Activated gamma-delta T cell treated with Interleukin-2 at 50 U/mL for 16 hours (primary cell): ENCODE measurements at places on chromosomes 3 and 15.
A peak's percentile ranks its signal among the peaks of the same experiment; 100 is the strongest.

DNA sequence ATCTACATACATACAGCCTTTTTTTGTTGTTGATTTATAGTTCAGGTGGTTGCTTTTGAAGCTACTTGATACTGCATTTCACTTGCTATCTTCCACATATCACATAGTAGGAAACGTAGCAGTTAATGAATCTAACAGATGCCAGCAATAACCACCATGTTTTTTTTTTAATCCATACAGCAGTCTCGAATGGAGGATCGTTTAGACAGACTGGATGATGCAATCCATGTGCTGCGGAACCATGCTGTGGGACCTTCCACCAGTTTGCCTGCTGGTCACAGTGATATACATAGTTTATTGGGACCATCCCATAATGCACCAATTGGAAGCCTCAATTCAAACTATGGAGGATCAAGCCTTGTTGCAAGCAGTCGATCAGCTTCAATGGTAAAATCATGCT, 123.2 kb upstream of the CGNL1 start:
- no peak for DNase-seq

DNA sequence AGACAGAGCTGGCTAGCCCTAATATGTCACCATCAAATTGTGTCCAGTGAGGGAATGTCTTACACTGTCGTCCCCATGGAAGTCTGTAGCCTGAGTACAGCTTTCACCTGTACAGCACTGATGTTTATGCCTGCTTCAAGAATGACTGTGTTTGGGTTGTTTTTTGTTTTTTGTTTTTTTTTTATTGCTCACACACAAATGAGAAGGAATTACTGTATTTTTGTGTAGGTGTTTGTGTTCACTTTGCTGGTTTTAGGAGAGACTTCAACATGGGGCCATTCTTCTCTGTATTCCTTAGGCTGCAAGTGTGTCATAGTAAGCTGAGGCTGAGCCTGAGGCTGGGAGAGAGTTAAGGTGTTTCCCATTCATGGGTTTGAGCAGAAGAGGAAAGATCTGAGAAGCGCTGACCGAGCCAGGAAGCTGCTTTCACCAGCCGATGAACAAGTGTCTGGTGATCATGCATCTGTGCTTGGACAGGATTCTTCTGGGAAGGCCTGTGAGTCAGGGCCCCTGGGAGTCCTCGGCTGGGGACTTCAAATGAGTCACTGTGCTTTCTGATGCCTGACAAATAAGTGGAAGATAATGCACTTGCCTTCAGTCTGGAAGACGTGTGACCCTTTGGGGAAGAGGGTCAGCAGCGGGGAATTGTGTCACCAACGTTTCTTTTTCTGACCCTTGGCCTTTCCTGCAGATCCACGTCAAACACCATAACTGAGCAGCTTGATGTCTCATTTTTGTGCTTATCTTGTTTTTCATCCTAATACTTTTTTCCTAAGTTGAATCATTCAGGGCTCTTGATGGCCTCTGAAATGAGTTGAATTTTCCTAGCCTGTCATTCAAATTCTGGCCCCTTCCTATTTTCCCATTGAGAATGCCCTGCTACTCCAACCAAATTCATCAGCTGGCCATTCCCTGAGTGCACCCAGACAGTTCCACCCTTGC, 36.7 kb upstream of the ZBTB38 start:
- DNase-seq = no peak

DNA sequence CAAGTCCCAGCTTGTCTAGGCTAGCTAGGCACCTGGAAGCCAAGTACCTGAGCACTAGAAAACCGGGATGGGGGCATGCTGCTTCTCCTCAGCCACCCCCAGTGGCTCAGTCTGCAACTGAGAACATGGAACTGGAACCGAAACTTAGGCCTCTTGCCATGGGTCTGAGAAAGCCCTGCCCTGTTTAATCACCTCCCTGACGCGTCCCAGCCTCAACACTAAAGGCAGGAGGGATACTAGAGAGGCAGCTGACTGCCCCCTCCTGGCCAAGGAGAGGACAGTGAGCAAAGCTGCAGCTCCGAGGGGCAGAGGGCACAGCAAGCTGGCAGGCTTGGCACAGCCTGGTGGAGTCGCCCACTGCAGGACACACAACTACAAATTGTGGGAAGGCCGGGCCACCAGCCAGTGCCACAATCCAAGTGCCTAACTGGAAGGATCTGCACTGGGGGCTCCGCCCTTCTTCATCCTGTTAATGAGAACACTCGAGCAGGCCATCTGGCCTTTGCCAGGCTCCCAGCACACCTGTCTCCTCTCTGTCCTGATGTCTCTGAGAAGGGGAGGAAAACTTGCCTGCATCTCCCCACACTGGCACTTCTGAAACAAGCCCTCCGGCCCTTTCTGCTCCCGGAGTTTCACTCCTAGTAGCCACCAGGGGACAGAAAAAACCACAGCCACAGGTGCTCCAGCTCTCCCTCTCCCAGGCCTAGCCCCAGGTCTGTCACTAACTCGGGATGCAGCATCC, 53.7 kb downstream of the BDH1 start:
- DNase-seq = no peak

DNA sequence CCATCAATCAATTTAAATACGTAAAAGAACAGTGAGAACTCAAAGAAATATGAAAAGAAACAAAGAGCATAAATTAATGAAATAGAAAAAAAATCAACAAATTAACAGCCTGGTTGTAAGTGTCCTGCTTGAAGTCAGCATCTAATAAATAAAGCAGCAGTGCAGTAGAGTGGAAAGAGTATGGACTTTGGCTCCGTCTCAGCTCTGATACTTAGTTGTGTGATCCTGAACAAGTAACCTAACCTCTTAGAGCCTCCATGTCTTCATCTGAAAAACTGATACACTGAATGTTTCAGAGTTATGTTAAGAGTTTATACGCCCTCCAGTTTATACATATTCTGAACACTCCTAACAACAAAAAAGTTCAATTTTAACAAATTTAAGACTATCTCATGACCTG, 44.6 kb downstream of the TFDP2 start:
- no peak for DNase-seq

- DNase-seq = no peak
Measured at GRCh38 chr3:133448478-133449122, 48.7 kb downstream of the BFSP2 start.

DNA sequence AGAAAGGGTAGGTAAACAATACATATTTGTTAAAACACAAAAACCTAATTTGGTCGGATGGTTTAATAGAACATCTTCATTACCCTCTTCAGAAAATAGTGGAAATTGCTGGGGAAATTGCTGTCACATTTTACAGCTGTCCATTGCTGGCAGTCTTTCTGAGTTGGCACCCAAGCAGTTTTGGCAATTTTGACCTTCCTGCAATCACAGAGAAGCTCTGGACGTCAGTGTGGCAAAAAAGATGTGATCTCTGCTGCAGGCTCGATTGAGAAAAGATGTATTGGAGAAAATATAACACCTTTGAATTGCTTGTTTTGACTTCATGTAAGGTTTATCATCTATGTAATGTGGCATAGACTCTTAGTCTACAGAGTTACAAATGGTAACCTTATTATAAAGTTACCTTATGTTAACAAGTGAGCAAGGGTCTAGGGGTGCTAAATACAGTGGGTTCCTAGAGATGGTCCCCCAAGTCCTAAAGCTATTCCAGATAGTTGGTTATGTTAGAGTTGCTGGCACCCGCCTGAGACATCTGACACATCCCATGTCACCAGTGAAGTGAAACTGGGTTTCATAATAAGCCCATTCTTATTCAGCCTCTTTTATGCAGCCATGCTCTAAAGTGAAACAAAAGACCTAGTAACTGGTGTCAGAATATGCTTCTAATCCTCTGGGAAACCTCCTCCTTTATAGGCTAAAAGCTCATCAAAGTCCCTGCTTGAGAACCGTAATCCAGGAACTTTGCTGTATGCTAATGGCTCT, 14.0 kb downstream of the UBE2E1 start:
- no peak for DNase-seq

- DNase-seq = no peak
Measured at GRCh38 chr3:52649461-52650210, 36.1 kb downstream of the PBRM1 start.

DNA sequence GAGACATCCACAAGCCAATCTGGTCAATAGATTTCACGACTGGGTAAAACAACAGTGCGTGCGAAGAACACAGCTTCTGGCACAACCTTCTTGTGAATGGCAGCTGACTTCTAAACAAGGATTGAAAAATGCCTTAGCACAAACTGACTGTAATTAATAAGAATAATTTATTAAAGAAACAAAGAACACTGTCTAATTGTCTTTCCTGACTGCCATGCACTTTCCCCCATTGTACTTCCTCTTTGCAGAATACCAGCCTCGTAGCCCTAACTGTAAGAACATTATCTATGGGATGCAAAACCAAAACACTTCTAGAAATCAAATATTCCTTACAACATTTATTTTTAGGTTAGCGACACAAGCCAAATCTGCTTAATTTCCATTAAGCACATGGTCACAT, 6.5 kb downstream of the FOXP1 start:
- no peak for DNase-seq

DNA sequence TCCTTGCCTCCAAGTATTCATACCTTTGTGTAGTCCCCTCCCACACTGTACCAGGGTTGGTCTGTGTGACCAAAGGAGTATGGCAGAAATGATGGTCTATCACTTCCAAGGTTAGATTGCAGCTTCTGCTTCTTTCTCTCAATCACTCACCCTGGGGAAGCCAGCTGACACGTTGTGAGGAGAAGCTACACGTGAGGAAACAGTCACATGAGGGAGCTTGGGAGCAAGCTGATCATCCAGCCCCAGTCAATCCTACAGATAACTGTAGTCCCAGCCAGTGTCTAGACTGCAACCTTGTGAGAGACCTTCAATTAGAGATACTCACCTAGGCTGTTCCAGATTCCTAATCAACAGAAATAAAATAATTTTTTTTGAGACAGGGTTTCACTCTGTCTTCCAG, 6.2 kb upstream of the ZNF774 start:
- DNase-seq = no peak

DNA sequence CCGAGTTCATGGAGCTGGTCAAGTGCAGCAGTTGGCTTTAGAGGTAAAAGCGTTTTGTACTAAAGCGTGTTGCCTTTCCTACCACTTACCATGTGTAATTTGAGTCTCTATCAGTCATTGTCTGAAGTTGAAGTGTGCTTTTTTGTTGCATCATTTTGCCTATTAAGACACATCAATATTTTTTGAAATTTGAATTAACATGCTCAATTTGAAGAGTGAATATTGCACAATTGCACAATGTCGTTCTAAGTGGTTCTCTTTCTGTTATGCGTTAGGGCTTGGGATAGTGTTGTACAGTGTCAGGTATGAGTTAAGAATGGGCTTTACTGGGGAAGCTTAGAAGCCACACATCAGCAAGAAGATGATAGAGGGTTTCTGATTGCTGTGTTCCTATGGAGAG, 84.0 kb upstream of the ACKR4 start:
- no peak for DNase-seq

GRCh38 chr3:58299839-58300516, 6.1 kb upstream of the RPP14 start:
- no peak for DNase-seq

DNA sequence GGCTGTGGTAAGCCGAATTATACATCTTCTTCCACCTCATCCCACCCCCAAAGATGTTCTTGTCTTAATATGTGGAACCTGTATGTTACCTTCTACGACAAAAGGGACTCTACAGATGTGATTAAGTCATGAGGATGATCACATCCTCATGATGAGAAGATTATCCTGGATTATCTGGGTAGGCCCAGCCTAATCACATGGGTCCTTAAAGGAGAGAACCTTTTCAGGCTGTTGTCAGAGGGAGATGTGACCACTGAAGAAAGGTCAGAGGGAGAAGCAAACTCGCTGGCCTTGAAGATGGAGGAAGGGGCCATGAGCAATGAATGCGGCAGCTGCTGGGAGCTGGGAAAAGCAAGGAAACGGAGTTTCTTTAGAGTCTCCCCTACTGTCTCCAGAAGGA, 12.9 kb upstream of the SCG3 start:
- no peak for DNase-seq

- DNase-seq = peak; percentile 12
Measured at GRCh38 chr3:4720316-4721075, 227.3 kb downstream of the ITPR1 start.

DNA sequence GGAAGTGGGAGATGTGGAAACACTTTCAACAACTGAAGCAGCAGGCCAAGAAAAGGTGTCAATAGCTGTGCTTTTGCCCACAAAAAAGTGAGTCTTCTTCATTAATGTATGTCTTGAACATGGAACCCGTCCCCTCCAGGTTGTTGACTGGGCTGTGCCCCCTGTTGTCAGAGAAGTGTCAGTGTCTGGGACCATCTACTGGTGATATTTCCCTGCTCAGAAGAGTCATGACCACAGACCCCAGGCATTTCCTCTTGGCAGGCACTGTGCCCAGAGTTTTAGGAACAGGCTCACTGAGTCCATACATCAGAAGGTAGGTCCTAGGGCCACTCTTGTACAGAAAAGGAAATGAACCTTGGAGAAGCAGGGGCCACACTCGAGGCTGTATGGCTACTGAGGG, 54.8 kb upstream of the LARS2 start:
- no peak for DNase-seq

DNA sequence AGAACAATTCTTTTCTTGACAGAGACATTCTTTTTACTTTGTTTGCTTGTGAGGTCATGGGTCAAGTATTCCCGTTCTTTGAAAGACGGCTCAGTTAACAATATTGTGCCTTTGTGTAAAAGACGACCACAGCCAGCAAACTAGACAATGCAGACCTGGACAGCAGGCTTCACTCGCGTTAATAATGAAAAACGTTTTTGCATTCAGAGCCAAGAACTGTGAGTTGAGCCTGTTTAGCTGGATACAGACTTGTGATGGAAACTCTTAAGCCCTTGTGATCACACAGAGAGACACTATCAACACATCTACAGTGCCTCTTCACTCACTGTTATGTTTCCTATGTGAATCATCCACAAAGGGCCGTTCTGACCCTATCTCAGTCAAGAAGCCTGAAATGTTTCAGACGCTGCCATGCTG, 37.3 kb upstream of the CMTM7 start:
- no peak for DNase-seq

DNA sequence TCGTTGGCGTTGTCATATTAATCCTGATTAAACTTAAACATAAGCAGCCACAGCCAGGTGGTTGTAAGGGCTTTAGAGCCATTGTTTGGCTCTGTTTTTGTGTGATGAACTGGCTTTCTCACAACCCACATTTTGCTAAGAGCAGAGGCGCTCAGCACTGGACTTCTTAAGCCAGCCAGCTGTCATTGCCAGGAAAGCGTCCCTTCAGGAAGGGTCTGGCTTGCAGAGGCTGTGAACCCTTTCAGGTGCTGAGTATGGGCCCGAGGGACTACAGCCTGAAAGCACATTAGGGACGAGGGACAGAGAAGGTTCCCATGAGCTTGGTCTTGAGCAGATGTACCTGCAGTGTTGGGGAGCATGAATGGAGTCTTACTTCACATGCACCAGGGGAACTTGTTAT, 112.3 kb downstream of the CHCHD6 start:
- DNase-seq = no peak

- no peak for DNase-seq
Measured at GRCh38 chr3:177464392-177465256, 267.3 kb upstream of the TBL1XR1 start.

- DNase-seq = no peak
Measured at GRCh38 chr15:91043202-91043874, 20.9 kb upstream of the VPS33B start.

GRCh38 chr3:33932010-33932764, 133.8 kb downstream of the PDCD6IP start:
- no peak for DNase-seq

GRCh38 chr15:71973366-71973765, 144.6 kb downstream of the MYO9A start:
- no peak for DNase-seq

- DNase-seq = no peak
Measured at GRCh38 chr3:127816783-127817405, 5.4 kb downstream of the MGLL start.

GRCh38 chr3:182000447-182000846, 288.7 kb downstream of the SOX2 start:
- DNase-seq = no peak

- DNase-seq = no peak
Measured at GRCh38 chr3:99586701-99587100, 51.7 kb upstream of the COL8A1 start.
